ENCODE measurements at places on chromosomes 5 and 9. TPM values are rescaled to one million over a fixed set of nuclear protein-coding genes. Genes with fewer than 3 reads are reported as not detected.

N4BP3 gene
- 1.8 TPM for total RNA-seq

PTPA gene
- 114 TPM for total RNA-seq

TEX48 gene
- 1.0 TPM for total RNA-seq

IRX1 gene
- total RNA-seq, result not detected

- no peak overlapping the region for H3K27ac ChIP-seq
- no peaks in the 10 kb centered on the region for H3K4me1 ChIP-seq
- H3K4me3 ChIP-seq, result no peak overlapping the region
- H3K36me3 ChIP-seq, result no peaks in the 10 kb centered on the region
- no peak for DNase-seq
- H3K27me3 ChIP-seq, result no peaks in the 10 kb centered on the region
These were observed 555.1 kb upstream of the ADAMTS16 start for GRCh38 chr5:4584982-4585381.

DNA sequence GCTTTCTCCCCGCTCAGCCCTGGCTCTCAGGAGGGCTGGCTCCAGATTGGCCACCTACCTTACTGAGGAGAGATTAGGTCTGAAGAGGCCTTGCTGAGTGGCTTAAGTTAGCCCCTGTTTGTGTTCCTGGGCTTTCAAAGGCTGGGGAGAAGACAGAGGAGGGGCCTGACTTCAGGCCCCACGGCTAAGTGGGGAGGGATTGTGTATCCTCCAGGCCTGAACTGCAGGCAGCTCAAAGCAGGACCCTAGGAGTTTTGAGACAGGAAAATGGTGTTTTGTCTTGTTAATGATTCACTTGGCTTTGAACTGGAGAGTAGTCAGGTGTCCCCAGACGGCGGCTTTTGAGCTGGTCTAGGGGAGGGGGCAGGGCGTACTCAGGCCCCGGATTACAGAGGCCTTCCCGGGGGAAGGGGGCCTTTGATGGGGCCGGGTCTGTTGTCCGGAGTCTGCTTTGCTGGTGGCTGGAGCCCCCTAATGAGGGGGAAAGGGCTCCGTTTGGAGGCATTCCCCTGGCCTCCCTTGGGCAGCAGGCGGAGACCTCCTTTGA, 162.0 kb upstream of the SMIM23 start:
- no peaks in the 10 kb centered on the region for H3K4me1 ChIP-seq
- no peak for DNase-seq
- no peaks in the 10 kb centered on the region for H3K36me3 ChIP-seq
- no peak overlapping the region for H3K4me3 ChIP-seq
- no peak overlapping the region for H3K27ac ChIP-seq

DNA sequence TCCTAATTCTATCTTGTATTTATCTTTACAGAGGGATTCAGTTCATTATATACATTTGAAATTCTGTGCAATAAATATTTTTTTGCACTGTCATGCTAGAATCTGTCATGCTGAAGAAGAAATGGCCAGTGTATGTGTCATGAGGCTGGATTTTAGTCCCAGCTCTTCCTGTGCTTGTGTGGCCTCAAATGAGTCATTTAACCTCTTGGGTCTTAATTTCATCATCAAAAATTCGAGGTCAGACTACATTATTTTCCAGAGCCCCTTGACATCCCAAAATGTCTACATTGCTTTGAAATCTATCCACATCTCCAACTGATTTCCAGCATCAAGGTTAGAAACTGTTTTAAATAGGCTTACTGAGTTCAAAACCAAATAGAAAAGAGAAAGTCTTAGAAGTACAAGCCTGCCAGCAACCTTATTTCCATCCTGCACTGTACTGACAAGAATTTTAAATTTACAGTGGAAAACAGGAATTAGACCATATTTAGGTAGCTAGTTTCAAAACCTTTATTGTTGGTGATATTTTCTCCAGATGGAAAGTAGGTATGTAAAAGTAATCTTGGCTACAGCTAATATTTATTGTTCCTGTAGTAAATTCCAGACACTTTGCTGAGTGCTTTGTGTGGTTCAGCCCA, 96.7 kb upstream of the MAMDC2 start:
- no peaks in the 10 kb centered on the region for H3K4me1 ChIP-seq
- DNase-seq, result no peak
- H3K4me3 ChIP-seq, result no peak overlapping the region
- no peaks in the 10 kb centered on the region for H3K36me3 ChIP-seq

DNA sequence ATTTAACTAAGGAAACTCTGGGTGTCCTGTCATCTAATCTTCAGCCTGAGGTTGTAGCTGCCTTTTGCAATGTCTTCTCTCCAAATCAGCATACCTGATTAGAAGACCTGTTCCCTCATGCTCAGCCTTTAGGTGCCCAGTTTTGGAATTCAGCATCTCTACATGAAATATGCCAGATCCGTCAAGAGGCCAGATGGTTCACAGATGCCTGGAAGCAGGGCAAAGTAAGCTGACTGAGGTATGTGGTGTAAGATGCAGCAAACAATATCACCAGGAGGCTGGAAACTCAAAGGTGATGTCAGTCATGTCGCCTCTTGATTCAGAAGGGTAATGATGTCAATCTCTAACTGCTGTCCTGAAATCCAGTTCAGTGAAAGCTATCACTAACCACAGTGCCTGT, 324.4 kb downstream of the PRELID2 start:
- no peak overlapping the region for H3K27ac ChIP-seq
- no peak for DNase-seq

- H3K4me1 ChIP-seq, result no peaks in the 10 kb centered on the region
- DNase-seq, result no peak
- no peak overlapping the region for H3K27ac ChIP-seq
- no peaks in the 10 kb centered on the region for H3K36me3 ChIP-seq
These were observed 162.6 kb downstream of the GLIS3 start for GRCh38 chr9:4137234-4137633.

DNA sequence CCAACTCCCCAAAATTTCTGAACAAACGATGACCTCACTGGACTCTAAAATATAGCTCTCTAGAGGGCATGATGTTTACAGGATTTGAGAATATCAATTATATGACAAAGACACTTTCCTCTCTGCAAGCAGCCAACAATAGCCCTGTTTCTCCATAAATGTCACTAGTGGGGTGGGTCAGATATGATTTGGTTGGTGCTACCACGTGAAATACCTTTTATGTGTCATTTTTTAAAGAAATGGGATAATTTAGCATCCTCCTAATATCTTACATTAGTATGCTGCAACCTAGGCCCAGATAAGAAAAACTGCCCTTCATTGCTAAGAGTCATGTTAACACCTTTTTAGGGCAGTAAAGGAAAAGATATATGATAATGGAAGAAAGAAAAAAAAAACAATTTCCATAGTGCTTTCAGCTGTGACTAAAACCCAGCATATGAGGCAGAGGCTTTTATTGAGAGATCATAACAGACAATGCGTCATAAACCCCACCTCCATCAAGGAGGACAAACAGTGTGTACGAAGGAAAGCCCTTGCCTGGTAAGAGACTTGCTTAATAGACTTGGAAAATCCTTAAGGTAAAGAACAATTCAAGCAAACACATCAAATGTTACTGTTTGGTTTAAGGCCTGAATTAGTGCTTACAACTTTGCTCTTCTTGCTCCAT, 372.4 kb upstream of the PAPPA start:
- no peak for DNase-seq
- no peaks in the 10 kb centered on the region for H3K36me3 ChIP-seq
- H3K4me1 ChIP-seq, result no peaks in the 10 kb centered on the region
- no peak overlapping the region for H3K27ac ChIP-seq
- no peaks in the 10 kb centered on the region for H3K27me3 ChIP-seq
- no peak overlapping the region for H3K4me3 ChIP-seq

Measured in activated T-helper 1 cell treated with anti-CD3 and anti-CD28 coated beads, Interleukin-12 subunit alpha, Interleukin-12 subunit beta, Interleukin-2, Interleukin-4 antibody, amounts not matched to agents 30 ng/mL and 10 ng/mL and 1 ng/mL, durations not matched to agents 14 hours and 24 hours and 36 hours (primary cell).